ENCODE measurements at places on chromosomes 1 and 21.

DNA sequence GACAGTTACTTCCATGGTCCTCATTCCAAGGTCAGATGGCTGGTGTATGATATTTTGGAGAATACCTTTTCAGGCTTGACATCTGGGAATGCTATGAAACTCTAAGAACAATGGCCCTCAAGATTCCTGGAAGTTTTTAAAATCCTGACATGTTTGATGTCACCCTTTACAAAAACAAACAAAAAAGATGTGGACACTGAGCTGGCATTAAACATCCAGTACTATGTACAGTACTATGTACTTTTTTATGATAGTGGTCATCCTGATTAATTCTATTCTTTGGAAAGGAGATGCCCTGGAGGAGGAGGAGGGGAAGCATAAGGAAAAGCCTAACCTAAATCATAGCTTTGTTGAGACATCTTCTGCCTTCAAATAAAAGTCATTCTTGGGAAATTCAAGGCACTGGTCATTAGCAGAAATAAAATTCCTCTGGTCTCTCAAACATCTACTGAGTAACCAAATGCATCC lies 235.4 kb downstream of the HMCN1 start:
- DNase-seq: no peak

DNA sequence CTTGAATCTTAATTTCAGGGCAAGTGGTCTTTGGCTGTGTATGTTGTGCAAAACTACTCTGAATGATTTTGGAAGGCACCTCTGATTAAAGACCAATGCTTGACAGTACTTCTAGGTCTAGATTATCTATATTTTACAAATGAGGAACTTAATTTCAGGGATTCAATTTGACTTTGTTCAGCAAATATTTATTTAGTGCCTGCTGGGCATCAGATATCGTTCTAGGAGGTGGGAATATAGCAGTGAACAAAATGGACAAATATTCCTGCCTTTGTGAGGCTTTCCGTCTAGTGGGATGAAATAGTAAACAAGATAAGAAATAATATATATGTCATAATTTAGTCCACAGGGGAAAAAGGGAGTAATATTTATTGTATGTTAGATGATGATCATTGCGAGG lies 4.7 kb downstream of the ZNF326 start:
- no peak for DNase-seq

DNA sequence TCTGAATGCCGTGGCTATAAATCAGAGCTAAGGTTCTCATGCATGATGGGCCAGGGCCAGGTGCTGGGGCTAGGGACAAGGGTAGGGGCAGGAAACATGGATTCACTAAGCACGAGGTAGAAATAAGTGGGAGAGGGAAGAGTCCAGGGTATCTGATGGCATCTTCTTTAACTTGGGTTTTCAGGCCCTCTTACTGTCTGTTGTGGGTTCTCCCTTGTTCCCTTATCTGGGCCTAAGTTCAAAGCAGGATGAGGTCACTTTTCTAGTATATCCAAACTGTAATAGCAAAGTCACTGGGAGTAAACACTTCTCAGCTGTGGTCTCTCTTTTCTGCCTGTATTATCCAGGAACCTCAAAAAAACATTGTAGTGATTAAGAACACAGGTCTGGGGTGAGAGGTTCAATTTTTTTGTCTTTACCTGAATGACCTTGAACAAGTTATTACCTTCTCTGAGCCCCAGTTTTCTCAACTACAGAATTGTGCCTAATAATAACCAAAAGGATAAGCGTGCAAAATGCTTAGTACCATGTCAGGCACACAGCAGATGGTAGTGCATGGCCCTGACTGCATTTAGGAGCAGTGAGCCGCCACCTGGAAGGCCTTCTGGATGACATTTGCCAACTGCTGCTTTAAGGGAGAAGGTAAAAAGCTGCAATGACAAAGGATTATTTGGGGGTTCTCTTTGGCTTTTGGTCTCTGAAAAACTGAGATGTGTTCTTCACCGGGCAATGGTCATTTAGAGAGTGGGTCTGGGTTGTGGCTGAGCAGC lies 53.6 kb upstream of the A3GALT2 start:
- no peak for DNase-seq

DNA sequence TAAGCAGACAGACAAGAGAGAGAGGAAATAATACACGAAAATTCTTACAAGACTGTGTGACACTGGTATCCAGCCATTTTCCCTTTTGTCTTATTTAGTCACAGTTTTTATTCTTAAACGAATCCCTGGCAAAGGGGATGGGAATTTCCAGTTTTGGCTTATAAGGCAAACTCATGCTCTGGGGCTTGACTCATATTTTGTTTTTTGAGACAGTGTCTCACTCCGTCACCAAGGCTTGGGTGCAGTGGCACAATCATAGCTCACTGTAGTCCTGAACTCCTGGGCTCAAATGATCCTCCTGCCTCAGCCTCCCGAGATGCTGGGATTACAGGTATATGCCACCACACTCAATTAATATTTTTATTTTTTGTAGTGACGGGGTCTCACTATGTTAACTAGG lies 31.9 kb downstream of the PTGER3 start:
- no peak for DNase-seq

DNA sequence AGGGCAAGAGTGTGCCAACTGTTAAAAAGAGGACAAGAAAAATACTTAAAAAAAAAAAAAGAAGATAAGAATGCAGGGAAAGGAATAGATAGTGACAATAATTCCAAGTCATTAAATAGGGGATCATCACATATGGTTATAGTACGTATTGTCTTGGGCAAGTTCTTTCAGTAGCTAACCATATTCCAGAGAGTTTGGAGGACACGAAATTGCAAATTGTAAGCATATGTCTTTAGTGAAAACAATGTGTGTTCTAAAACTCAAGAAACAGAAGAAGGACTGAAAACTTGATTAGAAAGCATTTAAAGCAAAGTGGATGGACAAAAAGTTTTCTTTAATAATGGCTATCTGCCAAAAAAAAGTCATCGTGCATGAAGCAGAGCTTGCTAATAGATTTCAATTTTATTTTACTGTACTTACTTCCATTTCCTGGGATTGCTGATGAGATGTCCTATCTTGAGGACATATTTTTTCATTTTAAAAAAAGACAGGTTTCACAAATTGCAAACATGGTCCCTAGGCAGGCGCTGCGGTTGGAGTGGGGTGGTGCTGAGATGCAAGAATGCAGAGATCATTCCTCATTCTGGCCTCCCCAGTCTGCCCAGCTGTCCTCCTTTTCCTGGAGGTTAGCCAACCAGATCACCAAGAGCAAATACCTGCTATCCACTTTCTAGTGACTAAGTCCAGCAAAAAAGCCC lies 11.9 kb downstream of the TSPAN2 start:
- DNase-seq: no peak

GRCh38 chr1:55575571-55576279 lies 360.6 kb upstream of the USP24 start:
- no peak for DNase-seq

- no peak for DNase-seq
These were observed 32.8 kb downstream of the SKI start for GRCh38 chr1:2260917-2261316.

DNA sequence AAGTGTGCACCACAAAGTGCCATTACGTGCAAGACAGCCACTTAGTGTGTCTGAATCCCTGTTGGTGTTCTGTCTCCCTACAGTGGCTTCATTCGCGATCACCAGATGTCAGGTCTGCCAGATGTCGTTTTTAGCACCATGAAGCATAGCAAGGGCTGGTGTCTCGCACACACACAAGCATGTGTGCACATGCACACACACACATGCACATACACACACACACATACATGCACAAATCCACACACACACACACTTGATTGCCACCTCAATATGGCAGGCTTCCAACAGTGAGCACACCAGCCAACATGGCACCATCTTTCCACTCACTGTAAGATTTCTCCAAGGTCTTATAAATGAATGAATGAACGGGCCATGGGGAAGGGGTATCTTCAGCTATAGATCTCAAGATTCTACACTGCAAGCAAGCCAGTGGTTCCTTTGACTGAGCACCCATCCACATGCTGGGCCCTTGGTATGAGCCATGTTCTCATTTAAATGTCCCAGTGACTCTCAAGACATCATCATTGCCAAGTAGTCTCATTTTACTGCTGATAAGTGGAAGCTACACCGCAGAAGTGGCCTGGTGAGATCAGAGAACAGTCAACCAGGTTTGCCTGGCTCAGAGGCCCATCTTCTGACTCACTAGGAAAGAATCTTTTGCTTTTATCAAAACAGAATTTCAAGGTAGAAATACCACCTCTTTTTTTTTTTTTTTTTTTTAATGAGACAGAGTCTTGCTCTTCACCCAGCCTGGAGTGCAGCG lies 84.9 kb downstream of the SIM2 start:
- no peak for DNase-seq

GRCh38 chr21:14985306-14985705 lies 79.5 kb downstream of the NRIP1 start:
- DNase-seq: no peak

GRCh38 chr1:19006837-19007271 lies 50.4 kb upstream of the IFFO2 start:
- DNase-seq: no peak

DNA sequence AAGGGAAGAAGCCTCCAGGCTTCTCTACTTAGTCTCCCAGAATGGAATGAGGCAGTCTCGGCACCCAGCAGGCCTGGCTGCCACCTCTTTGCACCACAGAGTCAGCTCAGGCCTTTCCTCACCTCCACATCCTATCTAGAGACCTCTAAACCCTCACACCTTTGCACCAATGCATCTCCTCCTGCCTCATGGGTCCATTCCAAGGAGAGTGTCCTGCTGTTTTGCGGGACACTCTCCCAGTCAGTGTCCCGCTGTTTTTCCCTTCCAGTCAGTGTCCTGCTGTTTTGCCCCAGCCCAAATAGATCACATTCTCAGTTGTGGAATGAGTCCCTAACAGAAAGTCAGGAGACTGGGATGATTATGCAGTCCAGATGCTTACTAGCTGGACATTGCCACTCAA lies 185.6 kb upstream of the CAMK1G start:
- DNase-seq: no peak

GRCh38 chr1:13826591-13826990 lies 126.6 kb downstream of the PRDM2 start:
- no peak for DNase-seq

DNA sequence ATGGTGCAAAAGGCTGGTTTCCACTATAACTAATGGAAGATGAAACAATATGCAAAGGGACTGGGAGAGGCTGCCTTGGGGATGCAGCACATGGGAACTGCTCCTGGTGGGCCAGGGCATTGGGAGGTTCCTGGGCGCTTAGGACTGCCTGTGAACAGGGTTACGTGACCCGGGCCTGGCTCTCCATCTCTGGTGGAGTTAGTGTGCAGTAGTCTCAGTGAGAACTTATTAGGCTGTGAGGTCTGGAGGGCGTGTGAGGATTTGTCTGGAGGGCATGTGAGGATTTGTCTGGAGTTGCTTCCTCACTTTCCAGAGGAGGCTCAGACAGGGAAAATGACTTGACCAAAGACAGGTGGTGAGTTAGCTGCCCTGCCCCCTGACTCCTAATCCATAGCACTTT lies 1.5 kb upstream of the ETV3L start:
- DNase-seq: no peak

GRCh38 chr21:38321568-38321967 lies 64.8 kb downstream of the KCNJ15 start:
- DNase-seq: no peak

DNA sequence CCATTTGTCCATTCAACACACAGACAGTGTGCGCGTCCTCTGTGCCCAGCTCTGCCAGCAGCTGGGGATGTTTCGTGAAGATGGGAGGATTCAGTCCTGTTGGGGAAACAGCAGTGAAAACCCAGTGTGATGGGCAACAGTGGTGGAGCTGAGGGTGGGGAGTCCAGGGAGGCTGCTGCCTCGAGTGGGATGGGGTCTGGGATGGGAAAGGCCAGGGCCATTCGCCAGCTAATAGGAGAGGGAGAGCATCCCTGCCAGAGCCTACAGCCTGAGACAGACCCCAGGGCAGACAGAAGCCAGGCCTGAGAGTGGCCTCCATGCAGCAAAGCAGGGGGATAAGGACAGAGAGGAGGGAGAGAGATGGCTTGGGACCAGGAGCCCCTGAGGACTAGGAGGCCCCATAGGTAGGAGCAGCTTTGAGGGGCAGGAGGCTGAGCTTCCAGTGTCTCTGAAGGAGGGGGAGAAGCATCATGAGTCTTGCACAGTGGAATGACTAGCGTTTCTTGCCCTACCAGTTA lies 252.6 kb downstream of the NPHP4 start:
- no peak for DNase-seq

DNA sequence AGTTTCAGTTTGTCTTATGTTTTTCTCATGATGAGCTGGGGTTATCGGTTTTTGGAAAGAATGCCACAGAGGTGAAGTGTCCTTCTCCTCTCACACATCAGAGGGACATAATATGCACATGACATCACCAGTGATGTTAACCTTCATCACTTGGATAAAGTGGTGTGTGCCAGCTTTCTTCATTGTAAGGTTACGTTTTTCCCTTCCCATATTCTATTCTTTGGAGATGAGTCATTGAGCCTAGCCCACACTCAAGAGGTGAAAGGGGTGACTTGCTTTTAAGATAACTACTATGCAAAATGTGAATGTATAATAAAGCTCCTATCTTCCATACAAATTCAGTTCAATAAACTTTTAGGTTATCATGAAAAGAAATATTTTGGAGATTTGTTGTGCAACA lies 36.7 kb upstream of the MAGI3 start:
- no peak for DNase-seq

- DNase-seq: no peak
These were observed 2.8 kb downstream of the MAN1A2 start for GRCh38 chr1:117370071-117370470.

GRCh38 chr1:224542783-224543440 lies 73.2 kb upstream of the CNIH3 start:
- peak; percentile 9 for DNase-seq

GRCh38 chr1:208184966-208185654 lies 59.1 kb downstream of the PLXNA2 start:
- no peak for DNase-seq

- no peak for DNase-seq
These were observed 286.5 kb upstream of the B3GALT2 start for GRCh38 chr1:193472838-193473398.

DNA sequence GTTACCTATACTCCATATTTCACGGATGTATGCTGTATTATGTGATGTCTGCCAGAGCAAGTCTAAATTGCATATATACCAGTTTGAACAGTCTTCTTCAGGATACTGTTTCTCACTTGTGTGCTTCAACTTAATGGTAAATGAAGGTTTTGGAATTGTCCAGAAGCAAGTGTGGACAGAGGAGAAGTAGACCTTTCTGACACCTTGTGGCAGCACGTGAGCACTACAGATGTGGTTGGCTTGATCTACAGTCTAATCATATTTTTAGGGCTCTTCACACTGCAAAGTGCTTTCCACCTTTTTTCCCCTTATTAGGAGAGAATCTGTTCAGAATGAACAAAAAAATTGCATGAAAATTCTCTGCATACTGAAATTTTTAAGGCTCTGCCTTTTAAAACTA lies 10.9 kb downstream of the MORC3 start:
- DNase-seq: peak; percentile 53

DNA sequence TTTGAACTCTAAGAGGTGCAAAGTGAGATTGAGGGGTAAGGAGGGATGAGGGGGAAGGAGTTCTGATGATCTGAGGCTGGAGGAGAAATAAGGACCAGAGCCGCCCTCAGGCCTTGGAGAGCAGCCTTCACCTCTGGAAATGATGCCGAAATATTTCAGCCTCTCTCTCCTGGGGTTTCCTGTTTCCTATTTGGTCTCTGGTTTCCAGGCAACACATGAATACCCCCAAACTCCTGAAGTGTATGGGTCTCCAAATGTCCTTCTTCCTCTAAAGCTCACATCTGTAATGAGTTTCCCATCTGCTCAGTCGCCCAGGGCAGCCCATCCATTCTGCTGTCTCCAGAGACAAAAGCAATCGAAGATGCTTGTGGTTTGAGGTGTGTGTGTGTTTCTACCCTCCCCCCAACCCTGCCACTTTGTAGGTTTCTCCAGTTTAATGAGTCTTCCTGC lies 52.0 kb upstream of the FAM20B start:
- DNase-seq: no peak

Data from CD4-positive, alpha-beta T cell treated with Interleukin-15 for 4 hours (primary cell).